ENCODE measurements at places on chromosomes 16 and 17.

DNA sequence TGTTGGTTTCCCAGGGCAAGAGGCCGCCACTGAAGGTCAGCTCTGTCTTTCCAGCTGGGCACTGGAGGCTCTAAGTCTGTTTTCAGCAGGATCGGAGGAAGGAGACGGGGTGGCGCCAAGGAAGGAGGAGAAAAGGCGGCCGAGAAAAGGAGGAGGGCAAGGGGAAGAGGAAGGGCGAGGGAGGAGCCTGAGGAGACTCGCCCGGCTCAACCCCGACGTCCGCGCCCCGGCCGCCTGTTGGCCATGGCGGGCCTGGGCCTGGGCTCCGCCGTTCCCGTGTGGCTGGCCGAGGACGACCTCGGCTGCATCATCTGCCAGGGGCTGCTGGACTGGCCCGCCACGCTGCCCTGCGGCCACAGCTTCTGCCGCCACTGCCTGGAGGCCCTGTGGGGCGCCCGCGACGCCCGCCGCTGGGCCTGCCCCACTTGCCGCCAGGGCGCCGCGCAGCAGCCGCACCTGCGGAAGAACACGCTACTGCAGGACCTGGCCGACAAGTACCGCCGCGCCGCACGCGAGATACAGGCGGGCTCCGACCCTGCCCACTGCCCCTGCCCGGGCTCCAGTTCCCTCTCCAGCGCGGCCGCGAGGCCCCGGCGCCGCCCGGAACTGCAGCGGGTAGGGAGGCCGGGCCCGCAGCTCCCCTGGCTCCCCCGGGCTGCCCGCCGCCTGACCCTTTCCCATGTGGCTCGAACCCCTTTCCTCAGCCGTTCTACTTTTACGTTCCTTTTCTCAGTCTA, at the start of gene RNF135:
RNF135 (plus strand) TSS at position 209 of the 737 bp plus-strand sequence; CDS start at position 244, 35 bp downstream.
- DNase-seq, result peak; percentile 88

- DNase-seq, result no peak
Observed at GRCh38 chr16:75309899-75310430, 58.5 kb upstream of the BCAR1 start.

DNA sequence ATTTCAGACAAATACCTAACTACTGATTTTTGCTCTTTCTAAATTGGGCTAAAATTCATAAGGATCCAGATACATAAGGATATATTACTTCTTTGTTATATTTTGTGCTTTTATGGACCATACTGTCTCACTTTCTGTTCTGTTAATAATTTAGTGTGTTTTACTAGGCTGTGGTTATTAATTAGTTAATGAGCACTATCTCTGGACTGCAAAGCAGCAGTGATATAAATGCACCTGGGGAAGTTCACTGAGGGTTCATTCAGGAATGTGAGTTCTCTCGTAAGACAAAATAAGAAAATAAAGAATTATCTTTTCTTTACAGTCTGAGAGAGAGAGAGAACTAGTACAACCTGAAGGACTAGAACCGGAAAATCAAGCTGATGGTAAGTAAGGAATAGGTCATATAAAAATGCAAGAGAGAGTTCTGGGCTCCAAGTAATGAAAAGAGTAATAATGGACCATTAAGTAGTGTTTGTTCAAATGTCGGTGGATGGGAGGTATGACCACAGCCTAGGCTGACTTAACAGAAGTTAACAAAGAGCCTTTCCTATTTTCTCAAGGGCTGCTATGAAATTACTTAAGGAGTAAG, 55.6 kb downstream of the IKZF3 start:
- DNase-seq, result no peak

- DNase-seq, result no peak
Observed at GRCh38 chr16:88333848-88334777, 48.6 kb upstream of the ZNF469 start.

- DNase-seq, result peak; percentile 18
Observed at GRCh38 chr16:4696172-4696904, 3.0 kb downstream of the NUDT16L1 start.

DNA sequence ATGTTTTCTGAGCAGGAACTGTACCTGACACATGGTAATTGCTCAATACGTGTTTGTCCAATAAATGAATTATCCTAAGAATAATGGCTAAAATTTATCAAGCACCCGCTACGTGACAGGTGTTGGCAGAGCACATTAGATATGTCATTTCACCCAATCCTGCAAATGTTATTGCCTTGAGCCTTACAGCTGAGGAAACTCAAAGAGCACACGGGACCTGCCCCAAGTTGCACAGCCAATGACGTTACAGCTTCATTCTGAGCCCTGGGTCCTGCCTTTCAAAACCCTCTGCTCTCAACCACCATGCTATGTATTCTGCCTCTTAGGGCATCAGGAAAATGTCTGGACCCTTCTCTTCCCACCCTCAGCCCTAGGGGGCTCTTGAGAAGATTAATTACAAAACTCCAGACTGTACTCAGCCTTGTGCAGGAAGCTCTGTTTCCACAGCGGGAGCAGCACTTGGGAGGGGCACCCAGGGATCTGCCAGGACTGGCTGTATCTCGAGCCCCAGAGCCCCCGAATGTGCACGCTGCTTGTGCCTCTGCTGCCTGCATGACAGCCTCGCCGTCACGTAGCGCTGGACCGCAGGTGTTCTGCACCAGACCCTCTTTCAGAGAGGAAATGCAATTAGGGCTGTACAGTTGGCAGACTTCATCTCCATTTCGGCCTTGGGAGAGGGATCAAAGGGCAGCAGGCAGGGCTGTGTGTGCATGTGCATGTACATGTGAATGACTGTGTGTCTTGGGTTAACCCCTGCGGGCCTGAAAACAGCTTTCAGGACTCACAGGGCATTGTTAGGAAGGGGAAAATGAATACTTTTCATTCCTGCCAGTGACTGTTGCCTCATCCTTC, 71.6 kb downstream of the GPR139 start:
- no peak for DNase-seq
